ENCODE measurements at places on chromosomes 6 and 20.

DNA sequence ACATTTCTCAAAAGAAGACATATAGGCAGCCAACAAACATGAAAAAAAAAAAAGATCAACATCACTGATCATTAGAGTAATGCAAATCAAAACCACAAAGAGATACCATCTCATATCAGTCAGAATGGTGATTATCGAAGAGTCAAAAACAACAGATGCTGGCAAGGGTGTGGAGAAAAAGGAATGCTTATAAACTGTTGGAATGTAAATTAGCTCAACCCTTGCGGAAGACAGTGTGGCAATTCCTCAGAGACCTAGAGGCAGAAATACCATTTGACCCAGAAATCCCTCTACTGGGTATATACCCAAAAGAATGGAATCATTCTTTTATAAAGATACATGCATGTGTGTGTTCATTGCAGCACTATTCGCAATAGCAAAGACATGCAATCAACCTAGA lies 303.8 kb upstream of the THEMIS start:
- DNase-seq = peak; percentile 86

GRCh38 chr20:1191299-1191698 lies 6.5 kb upstream of the TMEM74B start:
- DNase-seq = no peak

DNA sequence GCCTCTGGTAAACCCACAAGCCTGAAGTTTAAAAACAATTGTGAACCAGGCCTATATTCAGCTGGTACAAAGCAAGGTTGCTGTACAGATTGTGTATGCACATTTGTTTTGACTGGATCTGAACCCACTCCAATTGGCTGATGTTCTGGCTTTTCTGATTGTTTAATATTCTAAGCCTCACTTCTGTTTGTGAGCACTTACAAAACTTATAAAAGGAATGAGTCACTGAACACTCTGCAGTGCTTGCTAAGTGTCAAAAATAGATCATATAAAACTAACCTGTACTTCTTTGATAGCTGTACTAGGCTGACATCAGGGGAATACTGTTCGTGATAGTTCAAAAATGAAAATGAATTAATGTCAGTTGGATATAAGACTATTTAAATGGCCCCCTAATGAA lies 12.1 kb downstream of the COL21A1 start:
- peak; percentile 60 for DNase-seq

- no peak for DNase-seq
Observed at GRCh38 chr6:34598712-34599111, 42.6 kb upstream of the SPDEF start.

DNA sequence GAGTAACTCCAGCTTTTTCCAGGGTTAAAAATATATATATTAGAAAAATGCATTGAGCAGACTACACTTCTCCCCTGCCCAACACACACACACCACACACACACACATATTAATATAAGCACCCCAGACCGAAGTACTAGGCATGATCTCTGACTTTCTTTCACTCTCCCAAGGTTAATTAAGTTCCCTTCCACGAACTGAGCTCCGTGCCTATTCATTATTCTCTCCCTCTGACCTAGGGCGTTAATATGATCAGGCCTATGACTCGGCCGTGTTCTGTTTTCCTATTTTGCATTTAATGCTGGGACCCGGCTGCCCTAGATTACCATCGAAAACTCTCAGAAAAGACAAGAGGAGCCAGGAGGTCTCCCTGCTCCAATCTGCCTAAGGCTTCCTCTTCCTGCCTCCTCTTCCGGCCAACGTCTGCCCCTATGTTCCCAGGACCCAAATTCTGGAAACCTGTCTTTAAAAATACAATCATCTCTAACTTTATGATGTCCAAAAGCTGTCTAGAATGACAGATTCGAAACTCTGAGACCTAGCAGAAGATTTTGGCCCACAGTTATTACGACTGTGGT lies 6.1 kb upstream of the POU3F2 start:
- DNase-seq = no peak
